ENCODE measurements at places on chromosomes 1 and 21.

DNA sequence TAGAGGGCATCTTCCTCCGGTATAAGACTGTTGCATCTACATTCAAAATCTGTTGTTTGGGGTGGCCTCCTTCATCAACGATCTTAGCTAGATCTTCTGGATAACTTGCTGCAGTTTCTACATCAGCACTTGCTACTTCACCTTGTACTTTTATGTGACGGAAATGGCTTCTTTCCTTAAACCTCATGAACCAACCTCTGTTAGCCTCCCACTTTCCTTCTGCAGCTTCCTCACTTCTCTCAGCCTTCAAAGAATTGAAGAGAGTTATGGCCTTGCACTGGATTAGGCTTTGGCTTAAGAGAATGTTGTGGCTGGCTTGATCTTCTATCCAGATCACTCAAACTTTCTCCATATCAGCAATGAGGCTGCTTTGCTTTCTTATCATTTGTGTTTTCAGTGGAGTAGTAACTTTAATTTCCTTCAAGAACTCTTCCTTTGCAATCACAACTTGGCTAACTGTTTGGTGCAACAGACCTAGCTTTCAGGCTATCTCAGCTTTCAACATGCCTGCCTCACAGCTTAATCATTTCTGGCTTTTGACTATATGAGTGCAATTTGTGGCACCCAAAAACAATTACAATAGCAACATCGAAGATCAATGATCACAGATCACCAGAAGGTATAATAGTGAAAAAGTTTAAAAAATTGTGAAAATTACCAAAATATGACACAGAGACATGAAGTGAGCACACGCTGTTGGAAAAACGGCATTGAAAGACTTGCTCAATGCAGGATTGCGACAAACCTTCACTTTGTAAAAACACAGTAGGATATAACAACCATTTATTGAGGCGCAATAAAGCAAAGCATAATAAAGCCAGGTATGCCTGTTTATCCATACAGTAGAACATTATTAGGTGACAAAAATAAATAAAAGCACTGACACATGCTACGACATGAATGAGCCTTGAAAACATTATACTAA is 56.7 kb upstream of the GFI1 start:
- no peak for DNase-seq

DNA sequence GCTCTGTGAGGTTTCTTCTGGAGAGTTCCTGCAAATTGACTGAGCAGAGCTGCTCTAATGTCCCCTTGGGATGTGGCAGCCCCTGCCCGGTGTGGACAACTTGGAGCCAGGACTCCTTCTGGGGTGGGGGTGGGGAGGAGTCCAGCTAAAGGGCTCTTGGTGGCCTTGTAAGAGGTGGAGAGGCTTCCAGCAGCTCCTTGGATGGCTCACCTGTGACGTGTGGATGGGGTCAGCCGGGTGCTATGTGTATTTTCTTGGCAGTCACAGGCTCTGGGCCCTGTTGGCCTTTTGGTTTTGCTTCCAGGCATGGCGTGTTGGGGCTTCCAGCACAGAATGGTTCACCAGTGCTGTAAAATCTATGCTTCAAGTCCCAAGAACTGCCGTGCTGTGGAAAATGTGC is 38.2 kb downstream of the TRAPPC10 start:
- DNase-seq, result no peak

DNA sequence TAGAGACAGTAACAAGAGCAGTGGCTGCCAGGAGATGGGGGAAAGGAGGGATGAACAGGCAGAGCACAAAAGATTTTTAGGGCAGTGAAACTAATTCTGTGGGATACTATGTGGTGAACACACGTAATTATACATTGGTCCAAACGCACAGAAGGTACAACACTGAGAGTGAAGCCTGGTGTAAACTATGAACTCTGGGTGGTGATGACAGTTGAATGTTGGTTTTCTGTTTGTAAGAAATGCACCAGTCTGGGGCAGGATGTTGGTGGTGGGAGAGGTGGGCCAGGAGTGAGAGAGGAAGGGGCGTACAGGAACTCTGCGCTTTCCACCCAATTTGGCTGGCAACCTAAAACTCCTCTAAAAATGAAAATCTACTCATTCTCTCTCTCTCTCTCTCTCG is 50.2 kb upstream of the TIAM1 start:
- DNase-seq, result no peak

- DNase-seq, result no peak
Measured at GRCh38 chr1:230857822-230858221, 10.5 kb downstream of the C1orf198 start.

- DNase-seq, result peak; percentile 5
Measured at GRCh38 chr1:174158767-174159251, 511 bp upstream of the RABGAP1L start.

DNA sequence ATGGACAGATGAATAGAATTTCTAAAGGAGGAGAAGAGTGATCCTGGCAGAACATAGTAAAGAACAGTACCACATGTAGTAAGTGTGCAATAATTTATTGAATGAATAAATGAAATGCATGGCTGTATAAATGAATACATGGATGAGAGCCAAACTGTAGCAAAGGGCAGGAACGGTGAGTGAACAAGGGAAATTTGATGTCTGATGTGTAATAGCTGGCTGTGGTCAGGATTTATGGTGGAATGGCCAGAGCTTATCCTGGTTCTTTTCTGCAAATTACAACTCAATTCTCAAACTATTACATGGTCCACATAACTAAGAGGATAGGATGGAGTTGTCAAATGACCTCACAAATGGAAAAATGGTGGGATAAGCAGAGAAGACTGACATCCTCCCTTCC is 43.2 kb upstream of the ARHGAP29 start:
- no peak for DNase-seq
